Large intestine (tissue), 12 donors: ENCODE measurements at places on chromosomes 2 and 18.
A peak's percentile ranks its signal among the peaks of the same experiment; 100 is the strongest.

- no peak for DNase-seq
Observed at GRCh38 chr2:165682546-165682945, 111.5 kb downstream of the GALNT3 start.

GRCh38 chr2:23712756-23713151 lies 214.2 kb downstream of the ATAD2B start:
- DNase-seq, result no peak

GRCh38 chr2:178767094-178768060 lies 39.8 kb downstream of the TTN start:
- DNase-seq, result no peak

DNA sequence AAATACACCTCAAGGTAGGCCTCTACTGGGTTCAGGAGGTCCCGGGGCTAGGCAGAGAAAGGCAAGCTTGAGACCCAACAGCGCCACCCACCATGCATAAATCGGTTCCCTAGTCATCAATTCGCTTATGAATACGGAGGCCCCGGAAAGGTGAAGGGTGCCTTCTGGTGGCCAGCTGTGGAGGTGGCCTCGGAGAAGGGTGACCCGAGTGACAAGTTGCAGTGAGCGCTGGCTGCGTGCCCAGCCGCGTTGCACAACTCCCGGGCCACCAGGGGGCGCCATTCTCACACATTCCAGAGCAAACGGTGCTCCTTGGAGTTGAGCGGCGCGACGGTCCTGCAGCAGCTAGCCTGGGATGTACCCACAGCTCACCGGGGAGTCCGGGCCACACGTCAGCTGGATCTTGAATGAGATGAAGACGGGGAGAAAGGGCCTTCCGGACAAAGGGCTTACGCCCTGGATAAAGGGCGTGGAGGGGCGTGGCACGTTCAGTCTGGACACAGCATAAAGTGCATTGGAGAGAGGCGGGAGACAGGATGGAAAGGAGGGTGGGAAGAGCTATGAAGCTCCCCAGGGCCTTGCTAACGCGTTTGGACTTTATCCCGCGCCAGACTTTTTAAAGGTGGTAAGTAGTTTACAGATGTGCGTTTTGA lies 20.4 kb downstream of the TMSB10 start:
- DNase-seq, result peak; percentile 95

- no peak for DNase-seq
Observed at GRCh38 chr2:130339885-130340745, 2.6 kb upstream of the IMP4 start.

DNA sequence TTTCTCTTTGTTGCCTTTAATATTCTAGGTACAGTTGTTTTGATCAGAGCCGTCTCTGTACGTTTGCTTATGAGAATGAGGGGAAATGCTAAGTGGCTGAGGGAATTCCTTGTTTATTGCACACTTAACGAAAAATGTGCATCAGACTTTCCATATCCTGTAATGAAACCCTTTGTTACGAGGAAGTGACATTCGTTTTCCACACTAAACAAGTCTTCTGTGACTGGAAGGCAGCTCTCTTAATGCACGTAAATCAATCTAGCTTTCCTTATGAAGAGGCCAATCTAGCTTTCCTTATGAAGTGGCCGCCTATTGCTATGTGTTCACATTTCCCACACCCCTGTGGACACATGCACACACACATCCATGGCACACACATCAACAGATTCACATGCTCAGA lies 186.2 kb downstream of the SNTG2 start:
- no peak for DNase-seq

DNA sequence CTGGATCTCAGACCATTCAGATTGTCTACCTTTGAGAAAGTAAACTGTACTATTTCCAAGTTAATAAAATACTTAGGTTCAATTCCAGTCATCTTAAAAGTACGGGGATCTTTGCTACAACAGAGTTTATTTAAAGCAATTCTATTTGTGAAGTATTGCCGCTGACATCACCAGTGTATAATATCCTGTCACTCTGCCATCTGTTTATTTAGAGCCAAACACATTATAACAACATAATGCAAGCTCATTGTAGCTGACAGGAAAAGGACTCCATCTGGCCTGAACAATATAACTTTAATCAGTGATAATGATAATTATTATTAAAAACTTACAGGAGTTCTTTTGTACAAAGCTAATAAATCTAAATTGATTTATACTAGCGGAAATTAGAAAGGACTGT lies 786.8 kb downstream of the ERBB4 start:
- DNase-seq, result no peak

DNA sequence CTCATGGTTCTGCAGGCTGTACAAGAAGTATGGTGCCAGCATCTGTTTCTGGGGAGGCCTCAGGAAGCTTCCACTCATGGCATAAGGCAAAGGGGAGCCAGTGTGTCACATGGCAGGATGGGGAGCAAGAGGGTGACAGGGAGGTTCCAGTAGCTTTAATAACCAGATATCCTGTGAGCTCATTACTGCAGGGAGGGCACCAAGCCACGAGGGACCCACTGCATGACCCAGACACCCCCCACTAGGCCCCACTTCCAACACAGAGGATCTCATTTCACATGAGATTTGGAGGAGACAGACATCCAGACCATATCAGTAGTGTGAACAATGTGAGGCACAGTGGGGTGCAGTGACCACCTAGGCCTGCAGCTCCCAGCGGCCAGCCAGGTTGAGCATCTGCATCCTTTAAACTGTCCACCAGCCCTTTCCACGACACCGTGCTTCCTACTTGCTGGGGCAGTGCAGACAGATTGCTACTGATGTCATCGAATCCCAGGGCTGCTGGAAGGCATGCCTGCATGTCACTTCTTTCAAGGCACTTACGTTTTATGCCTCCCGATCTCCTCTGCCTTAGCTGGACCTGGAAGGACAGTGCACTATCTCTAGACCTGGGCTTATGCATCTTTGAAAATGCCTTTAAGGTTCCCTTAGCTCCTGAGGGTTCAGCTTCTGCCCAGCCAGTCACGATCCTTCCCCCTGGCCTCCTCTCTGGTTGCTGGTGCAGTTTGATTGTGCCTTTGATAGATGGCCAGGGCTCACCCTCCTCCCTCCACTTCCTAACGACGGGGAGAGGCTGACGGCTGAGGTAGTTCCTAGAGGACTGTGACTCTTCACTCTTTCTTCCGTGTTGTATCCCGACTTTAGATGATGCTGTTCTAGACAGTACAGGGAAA lies 174.3 kb downstream of the FAM210A start:
- no peak for DNase-seq

DNA sequence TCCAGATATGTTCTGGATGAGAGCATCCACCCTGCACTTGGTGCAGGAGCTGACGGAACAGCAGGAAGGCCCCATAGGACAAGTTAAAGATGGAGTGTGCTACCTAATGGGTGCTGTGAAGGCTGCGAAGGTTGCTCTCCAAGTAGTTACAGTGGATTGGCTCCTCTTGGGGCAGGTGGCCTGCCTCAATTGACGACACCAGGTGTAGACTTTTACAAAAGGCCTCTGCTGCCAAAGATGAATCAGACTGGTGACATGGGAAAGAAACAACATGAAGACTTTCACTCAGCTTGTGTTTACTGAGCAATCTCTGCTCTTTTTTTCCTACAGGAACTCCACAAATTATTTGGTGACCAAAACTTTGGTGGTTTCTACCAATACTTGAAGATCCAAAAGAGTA lies 437.7 kb downstream of the PLCL1 start:
- no peak for DNase-seq

DNA sequence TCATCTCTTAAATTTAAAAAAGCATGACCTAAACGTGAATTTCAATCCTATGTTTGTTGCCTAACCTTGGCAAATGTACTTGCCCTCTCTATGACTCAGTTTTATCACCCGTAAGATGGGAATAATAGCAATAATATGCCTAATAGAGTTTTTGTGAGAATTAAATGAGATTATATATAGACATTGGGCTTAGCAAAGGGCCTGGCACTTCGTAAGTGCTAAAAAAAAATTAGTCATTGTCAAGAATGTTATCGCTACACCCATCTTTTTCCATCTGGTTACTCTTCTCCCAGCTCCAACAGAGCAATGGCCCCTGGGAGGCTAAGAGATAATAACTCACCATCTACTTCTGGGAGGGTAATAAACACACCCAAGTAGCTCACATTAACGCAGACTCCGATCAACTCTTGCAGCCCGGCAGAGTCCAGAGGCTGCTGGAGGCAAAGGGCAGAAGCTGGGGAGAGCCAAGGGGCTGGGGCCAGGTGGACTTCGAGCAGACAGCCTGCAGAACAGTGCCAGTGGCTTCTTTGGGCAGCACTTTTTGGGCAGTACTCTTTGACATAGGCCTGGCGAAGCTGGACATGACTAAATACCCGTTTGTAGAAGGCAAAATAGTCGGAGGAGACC lies 63.9 kb upstream of the STPG4 start:
- DNase-seq, result peak; percentile 90

- peak; percentile 43 for DNase-seq
Observed at GRCh38 chr2:120669121-120669952, 66.3 kb upstream of the GLI2 start.

DNA sequence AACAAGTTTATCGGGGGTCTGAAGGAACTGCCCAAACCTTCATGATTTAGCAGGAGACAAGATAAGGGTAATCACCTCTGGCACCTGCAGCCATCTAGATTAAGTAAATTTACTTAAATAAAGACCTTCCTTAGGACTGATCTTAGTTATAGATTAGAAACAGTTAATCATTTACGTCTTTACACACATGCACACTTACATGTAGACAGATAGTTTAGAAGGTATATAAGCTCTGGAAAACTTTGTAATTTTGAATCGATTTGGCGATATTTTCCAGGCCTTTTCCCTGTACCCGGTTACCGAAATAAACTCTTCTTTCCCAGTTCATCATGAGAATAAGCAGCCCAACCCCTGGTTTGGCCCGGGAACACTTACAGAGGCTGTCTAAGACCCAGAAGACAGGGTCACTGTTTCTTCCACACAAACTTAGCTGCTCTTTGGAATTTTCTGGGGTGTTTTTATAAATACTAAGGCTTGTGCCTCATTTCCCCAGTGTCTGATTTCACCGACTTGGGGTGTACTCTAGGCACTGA lies 560 bp upstream of the SKA1 start:
- DNase-seq, result peak; percentile 57

- DNase-seq, result peak; percentile 21
Observed at GRCh38 chr2:117785740-117786139, 28.8 kb upstream of the DDX18 start.

GRCh38 chr2:2332381-2332780 lies 1.3 kb upstream of the MYT1L start:
- DNase-seq, result no peak

DNA sequence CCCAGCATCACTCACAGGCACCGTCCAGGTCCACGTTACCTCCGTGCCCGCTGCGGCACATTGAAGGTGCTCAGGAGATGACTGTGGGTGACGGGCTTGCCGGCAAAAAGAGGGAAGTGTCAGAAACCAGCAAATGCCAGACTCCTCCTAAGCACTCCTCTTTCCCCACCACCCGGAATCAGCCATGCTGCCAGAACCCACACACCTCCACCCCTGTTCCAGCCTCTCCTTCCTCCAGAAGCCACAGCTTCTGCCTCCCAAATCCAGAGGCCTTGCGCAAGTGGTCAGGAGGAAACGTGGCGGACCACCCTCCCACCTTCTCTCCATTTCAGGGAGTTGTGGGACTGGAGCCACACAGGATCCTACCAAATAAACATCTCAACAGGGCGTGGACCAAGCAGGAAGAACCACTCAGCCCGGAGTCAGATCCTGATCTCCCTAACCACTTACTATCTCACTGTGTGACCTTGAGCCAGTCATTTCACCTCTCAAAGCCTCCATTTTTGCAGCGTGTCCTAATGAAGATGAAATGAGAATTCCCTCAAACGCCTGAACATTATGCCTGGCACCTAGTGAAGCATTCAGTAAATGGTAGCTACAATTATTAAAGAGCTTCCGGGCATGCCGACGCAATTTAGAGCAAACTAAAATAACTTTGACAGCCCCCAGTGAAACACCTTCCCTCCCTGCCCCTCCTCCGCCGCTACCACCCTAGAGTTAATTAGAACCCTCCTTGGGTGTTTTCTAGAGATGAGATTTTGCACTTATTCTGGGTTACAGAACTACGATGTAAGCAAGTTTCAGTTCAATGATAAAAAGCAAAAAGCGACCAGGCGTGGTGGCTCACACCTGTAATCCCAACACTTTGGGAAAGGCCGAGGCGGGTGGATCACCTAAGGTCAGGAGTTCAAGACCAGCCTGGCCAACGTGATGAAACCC lies 32.9 kb downstream of the SMAD7 start:
- no peak for DNase-seq

- peak; percentile 79 for DNase-seq
Observed at GRCh38 chr18:49813069-49813318, 339 bp downstream of the ACAA2 start.

GRCh38 chr2:61937098-61937497 lies 31.6 kb downstream of the COMMD1 start:
- DNase-seq, result no peak

- no peak for DNase-seq
Observed at GRCh38 chr2:109168716-109169115, 39.7 kb downstream of the SH3RF3 start.

DNA sequence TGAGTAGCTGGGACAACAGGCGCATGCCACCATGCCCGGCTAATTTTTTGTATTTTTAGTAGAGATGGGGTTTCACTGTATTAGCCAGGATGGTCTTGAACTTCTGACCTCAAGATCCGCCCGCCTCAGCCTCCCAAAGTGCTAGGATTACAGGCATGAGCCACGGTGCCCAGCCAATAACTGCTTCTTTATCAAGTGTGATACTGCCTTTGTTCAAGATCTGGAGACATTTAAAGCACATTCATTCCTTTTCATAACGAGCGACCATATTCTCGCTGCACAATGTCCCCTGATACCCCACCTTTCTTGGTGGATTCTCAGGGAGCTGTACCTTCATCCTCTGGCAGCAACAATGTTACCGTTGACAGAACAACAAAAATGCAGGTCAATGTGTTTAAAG lies 75.4 kb downstream of the PIEZO2 start:
- no peak for DNase-seq

DNA sequence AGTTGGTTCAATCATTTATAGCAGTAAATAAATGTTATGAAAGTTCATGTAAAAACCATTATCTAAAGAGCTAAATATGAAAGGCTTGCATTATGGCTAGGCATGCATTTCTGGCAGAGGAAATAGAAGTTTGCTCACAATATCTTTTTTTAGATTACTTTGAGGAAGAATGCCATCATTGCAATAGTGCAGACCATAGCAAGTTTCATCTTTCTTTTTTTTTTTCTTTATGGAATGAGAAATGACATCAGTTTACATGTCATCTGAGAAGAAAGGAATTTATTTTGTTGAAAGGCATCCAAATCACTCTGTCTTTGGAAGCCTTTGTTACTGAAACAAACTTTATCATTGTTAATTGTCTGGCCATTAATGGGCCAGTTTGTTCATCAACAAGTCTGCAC lies 74.5 kb upstream of the NCKAP5 start:
- no peak for DNase-seq
